ENCODE measurements at places on chromosomes 1 and 21.

DNA sequence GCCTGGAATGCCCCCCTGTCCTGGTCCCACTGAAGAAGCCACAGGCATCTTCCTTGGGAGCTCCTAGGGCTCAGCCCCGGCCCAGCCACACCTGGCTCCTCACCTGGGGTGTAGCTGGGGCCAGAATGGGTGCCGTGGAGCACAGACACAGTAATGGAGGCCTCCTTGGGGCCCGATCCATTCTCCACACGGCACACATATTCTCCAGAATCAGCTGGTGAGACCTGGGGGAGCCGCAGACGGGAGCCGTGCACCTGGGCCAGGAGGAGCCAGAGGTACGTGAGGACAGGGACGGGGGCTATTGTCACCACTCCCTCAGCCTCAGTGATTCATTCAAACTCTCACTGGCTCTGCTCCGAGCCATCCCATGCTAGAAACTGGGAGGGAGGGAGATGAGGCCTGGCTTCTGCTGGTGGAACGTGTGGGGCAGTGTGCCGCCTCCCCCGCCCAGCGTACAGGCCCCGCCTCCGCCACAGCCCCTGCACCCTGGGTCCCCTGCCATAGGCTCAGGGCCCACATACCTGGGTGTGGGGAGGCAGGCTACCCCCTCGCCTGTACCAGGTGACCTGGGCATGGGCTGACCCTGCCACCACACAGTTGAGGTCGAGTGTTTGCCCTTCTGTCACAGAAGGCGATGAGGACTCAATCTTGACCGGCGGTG is 42.2 kb downstream of the LDLRAD2 start:
- DNase-seq = no peak

DNA sequence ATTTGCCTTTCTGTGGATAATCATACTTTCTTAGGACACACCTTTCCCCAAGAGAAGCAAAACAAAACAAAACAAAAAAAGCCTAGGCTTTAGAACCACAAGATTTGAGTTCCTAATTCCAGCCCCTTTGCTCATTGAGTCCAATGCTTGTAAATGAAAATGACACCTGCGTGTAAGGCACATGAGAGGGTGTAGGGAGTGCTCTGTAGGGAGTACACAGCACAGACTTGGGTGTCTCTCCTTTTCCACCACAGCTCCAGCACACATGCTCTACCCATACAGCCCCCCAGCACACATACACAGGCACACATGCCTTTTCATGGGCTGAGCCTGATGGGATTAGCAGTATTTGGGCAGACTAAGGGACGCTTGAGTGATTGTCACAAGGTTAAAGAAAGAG is 9.2 kb upstream of the NGF start:
- DNase-seq = no peak

DNA sequence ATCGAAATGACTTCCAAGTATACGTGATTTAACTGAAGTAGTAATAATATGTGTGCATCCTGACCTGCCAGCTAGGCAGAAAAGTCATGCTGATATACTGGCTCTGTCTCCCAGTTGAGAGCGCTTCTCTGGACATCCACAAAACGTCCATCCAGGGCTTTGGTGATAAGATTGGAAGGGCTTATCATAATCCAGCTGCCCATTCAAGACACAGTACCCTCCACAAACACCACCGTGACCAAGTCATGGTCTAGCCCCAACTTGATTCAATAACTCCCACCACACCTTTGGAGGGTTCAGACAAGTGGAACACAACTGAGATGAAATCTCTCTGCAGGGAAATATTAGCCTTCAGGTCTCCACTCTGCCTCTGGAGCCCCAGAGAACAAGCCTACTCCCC is 76.2 kb downstream of the CD46 start:
- no peak for DNase-seq

GRCh38 chr1:59605184-59605583 is 209.6 kb upstream of the HOOK1 start:
- DNase-seq = no peak

GRCh38 chr1:78102916-78103315 is 57.1 kb downstream of the GIPC2 start:
- no peak for DNase-seq

DNA sequence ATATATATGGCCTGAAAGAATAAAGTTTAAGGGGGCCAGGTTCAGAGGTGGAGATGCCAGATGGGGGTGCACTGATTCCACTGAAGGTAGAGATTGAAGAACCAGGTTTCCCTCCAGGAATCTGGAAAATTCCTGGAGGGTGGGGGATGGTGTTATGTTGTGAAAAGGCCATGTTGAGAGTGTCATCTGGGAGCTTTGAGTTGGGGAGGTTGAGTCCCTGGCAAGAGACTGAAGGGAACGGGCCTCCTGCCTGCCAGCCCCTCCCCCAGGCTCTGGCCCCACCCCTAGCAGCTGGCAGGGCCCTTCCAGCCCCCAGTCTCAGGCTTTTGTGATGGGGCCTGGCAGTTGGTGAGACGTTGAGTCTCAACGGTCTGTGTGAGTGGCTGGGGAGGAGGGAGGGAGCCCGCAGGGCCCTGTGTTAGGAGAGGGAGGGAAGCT is 4.1 kb downstream of the PTPRU start:
- no peak for DNase-seq

- no peak for DNase-seq
These were observed 6.5 kb downstream of the RAP1GAP start for GRCh38 chr1:21662426-21663247.

DNA sequence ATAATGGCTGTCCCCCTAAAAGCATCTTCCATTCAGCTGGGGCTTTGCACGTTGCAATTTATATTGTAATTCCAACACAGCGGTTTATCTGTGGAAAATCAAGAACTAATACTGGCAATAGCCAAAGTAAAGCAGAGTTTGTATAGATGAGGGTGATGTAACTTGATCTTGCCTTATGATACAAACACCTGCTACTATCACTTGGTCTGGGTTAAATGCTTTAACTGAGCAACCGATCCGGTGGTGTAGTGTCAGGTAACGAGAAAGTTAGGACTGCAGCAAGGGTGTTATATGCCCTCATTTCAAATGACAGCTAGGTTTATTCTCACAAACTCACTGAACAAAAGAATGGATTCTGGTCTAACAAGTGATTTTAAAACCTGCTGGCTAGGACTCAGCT is 47.3 kb upstream of the PLPPR4 start:
- DNase-seq = no peak

DNA sequence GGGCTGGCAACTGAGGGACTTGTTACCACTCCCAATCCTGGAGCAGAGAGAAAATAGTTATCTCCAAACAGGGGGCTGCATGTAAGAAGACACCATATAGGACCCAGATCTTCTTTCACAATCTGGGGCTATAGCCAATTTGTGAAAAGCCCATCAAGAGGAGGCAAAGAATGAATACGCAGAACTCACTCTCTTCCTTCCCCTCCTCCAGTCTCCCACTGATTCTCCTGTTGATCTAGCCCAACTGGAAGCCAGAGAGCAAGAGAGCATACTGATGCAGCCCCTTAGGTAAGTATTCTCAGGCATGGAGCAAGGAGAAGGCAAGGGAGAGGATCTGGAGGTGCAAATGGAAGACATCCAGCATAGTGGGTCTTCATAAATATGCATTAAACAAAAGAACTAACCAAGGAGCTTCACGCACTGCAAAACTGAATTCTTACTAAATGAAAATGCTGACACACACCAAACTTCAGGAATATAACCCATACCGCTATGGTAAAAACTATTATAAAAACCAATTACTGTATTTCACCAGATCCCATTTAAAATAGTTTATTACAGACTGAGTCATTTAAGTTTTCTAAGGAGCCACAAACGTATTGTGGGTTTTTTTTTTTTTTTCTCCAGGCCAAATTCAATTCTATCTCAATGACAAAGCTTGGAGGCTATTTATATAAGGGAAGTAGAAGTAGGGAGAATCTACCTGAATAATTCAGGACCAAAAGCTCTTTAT is 15.5 kb upstream of the HMGB4 start:
- DNase-seq = no peak

DNA sequence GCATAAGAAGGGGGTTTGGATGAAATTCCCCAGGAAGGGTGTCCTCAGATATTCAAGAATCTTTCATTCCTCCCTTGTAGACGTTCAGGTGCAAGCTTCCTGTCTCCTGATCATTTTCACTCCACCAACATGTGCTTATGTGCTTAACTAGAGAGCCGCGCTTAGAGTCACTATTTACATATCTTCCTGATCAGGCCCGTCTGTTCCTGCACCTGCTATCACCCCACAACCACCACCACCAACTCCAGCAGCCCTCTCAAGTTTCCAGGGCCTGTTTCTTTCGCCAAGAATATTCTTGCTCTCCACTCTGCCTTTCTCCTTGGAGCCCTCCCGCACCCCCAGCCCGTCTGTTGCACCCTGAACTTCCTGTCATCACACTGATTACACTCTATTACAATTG is 113.4 kb downstream of the SPSB1 start:
- no peak for DNase-seq

DNA sequence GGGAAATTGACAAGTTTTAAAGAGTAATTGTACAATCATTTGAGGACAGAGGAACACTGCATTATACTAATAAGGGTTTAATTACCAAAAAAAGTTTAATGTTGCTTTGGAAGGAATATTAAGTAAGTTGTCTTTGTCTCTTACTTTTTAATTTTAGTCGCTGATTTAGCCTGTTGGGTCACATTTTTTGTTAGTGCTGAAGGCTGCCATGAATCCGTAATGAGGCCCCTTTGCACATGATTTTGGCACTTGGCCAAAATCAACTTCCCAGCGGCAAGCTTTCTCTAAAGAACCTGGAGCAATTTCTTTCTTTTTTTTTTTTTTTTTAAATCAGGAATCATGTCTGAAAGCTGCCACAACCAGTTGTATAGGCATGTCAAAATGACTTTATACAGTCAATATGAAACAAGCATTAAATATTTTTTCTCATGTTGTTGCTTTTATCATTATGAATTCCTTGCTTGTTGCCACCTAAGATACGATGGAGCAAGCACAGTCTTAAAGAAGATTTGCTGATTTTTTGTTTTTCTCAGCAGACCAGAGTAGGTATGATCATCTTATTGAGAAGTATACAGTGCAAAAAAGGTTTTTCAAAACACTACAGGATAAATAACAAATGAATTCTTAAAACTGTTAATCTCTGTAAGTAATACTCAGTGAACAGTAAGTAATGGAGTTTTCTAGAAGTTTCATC is 690.4 kb downstream of the USP25 start:
- no peak for DNase-seq

DNA sequence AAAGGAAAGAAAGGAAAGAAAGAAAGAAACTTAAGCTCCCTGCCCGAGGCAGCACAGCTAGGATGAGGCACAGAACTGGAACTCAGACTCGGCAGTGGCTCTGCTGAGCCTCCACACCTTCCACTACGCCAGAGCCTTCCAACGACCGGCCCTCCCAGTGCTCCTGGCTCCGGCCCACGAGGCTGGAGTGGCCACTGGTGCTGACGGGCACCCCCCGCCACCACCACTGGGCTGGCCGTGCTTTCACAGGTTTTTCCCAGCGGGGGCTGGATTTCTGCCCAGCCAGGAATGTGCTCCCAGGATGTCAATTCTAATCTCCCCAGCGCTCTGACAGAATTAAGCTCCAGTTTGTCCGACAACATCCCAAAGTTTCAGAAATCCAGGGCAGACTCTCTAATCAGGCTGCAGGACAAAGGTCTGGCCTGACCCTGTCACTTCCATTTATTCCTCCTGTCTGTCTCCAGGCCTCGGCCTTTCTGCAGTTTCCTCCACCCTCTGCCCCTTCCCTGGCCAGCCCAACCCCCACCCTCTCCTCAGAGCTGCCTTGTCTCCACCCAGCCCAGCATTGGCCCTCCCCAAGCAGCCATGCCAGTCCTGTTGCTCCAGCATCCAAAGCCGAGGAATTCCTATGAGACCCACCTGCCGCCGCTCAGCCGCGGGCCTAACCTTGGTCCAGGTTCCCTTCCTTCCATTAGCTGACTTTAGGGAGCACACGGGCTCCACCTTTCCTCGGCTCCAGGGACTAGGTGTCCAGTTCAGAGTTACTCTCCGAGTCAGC is 81.9 kb downstream of the CASZ1 start:
- DNase-seq = no peak

DNA sequence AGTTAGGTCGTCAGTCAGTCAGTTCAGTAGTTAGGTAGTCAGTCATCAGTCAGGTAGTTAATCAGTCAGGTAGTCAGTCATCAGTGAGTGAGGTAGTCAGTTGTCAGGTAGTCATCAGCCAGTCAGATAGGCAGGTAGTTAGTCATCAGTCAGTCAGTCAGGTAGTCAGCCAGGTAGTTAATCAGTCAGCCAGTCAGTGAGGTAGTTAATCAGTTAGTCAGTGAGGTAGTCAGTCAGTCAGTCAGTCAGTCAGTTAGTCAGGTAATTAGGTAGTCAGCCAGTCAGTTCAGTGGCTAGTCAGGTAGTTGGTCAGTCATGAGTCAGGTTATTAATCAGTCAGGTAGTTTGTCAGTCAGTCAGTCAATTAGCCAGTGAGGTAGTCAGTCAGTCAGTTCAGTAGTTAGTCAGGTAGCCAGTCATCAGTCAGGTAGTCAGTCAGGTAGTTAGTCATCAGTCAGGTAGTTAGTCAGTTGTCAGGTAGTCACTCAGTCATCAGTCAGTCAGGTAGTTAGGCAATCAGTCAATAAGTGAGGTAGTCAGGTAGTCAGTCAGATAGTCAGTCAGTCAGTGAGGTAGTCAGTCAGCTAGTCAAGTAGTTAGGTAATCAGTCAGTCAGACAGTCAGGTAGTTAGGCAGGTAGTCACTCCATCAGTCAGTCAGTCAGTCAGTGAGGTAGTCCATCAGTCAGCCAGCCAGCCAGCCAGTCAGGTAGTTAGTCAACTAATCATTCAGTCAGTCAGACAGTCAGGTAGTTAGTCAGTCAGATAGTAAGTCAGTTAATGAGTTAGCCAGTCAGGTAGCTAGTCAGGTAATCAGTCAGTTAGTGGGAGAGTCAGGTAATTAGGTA is 16.2 kb downstream of the KRTAP10-1 start:
- no peak for DNase-seq

DNA sequence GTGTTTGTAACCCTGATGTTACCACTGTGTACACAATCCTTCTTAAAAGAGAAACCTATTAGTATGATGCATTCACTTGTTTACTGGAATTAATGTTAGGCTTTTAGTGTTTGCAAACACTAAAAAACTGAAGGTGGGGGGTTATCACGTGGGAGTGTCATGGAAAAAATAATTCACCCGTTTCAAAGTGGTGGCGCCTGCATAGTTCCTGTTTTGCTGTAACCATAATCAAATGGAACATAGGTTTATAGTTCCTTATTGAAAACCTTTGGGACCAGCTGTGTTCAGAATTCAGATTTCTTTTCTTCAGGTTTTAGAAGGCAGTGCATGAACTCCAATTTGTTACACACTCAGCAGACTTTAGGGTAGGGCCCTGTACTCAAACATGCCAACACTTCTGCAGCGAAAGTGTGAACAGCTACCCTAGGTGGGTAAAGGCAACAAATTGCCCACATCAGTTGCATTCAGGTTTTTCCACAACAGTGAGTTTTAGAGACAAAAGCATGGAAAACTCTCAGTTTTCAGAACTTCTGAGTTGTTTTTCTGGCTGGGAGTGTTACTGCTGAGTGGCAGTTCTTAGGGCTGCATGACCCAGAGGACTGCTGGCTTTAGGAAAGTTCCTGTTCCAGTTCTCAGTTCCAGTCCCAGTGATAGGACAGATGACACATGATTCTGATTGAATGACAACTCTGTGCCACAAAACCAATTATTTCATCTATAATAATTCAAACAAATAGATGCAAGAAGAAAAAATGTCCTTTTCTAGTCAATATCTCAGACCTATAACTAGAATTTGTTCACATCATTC is 29.1 kb upstream of the IVNS1ABP start:
- no peak for DNase-seq

- no peak for DNase-seq
These were observed 315.8 kb upstream of the USP24 start for GRCh38 chr1:55530749-55531478.

- no peak for DNase-seq
These were observed 9.4 kb downstream of the C1orf116 start for GRCh38 chr1:207022996-207023679.

Measured in AG09319 (cell line).